Pancreas (tissue), 10 donors: ENCODE measurements at places on chromosomes 11 and 22.
A peak's percentile ranks its signal among the peaks of the same experiment; 100 is the strongest.

DNA sequence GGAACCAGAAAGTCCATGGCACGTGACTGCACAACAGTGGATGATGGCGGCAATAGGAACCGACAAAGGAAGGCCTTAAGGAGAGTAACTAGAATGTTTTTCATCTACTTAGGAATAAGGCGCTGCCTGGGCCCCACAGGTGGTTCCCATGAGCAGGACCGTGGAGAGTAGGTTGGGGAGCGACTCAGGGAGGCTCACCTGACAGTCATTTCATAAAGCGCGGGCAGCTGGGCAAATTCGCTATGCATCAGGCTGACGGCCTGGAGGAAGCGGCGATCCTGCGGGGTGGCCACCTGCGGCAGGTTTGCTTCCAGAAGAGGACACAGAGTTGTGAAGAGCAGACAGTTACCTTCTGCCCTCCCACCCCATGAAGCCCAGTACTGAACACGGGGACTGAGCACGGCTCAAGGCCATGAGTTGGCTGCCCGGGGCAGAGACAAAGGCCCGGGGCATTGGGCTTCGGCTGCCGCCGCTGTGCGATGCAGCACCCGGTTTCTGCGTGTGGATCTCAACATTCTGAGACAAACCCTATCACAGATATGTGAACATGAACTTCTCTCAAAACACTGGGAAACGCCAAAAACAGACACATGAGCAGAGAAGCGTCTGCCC lies 25.8 kb downstream of the HPS4 start:
- H3K4me1 ChIP-seq, result no peaks in the 10 kb centered on the region
- H3K36me3 ChIP-seq, result peaks cover 8% of the 10 kb centered on the region
- H3K27me3 ChIP-seq, result no peaks in the 10 kb centered on the region
- no peak overlapping the region for H3K4me3 ChIP-seq

GRCh38 chr11:43934601-43935423 lies 7.6 kb upstream of the C11orf96 start:
- no peaks in the 10 kb centered on the region for H3K4me1 ChIP-seq
- H3K4me3 ChIP-seq, result no peak overlapping the region
- no peaks in the 10 kb centered on the region for H3K36me3 ChIP-seq
- no peak for DNase-seq
- H3K27me3 ChIP-seq, result no peaks in the 10 kb centered on the region

- no peak overlapping the region for H3K27ac ChIP-seq
- peaks cover 12% of the 10 kb centered on the region for H3K4me1 ChIP-seq
- H3K27me3 ChIP-seq, result no peaks in the 10 kb centered on the region
- DNase-seq, result peak; percentile 45
Measured at GRCh38 chr11:2213890-2214526, 42.4 kb upstream of the TH start.

GRCh38 chr11:47361419-47361818 lies 8.9 kb upstream of the MYBPC3 start:
- no peak for DNase-seq
- no peak overlapping the region for H3K4me3 ChIP-seq
- H3K27ac ChIP-seq, result no peak overlapping the region
- no peaks in the 10 kb centered on the region for H3K27me3 ChIP-seq

- H3K36me3 ChIP-seq, result no peaks in the 10 kb centered on the region
- H3K4me3 ChIP-seq, result no peak overlapping the region
Measured at GRCh38 chr11:104136861-104137260, 27.1 kb downstream of the PDGFD start.

DNA sequence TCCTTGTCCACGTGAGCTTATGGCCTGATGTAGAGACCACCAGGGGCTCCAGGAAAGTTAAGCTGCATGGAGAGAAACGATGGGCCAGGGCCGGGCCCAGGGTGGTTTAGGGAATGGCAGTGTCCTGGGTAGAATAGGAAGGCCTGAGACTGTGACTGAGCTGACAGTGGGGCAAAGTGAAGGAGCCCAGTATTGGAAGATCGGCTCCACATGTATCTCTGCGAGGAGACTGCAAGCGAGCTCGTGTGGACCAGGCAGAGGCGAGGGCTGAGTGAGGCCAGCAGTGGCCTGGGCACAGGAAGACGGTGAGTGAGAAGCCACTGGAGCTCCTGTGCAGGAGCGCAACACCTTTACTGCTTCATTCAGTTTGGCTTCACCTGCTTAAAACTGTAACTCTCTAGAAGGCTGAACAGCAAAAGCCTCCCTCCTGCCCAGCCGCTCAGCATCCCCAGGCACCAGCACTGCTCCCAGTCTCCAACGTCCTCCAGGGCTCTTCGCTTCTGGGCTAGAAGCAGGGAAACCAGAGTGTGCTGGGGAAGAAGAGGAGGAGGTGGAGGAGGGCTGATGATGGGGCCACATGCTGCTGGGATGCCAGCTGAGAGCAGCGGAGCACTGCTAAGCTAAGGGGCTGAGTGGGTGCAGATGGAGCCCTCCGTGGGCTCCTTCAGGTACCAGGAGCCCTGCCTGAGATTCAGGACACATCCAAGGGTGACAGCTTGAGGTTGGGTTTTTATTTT lies 13.5 kb downstream of the TCIRG1 start:
- no peaks in the 10 kb centered on the region for H3K27me3 ChIP-seq
- H3K36me3 ChIP-seq, result peaks cover 41% of the 10 kb centered on the region

- H3K36me3 ChIP-seq, result no peaks in the 10 kb centered on the region
- DNase-seq, result no peak
- no peaks in the 10 kb centered on the region for H3K27me3 ChIP-seq
- H3K27ac ChIP-seq, result no peak overlapping the region
- H3K4me3 ChIP-seq, result no peak overlapping the region
Measured at GRCh38 chr11:134485316-134485715, 73.3 kb upstream of the B3GAT1 start.

DNA sequence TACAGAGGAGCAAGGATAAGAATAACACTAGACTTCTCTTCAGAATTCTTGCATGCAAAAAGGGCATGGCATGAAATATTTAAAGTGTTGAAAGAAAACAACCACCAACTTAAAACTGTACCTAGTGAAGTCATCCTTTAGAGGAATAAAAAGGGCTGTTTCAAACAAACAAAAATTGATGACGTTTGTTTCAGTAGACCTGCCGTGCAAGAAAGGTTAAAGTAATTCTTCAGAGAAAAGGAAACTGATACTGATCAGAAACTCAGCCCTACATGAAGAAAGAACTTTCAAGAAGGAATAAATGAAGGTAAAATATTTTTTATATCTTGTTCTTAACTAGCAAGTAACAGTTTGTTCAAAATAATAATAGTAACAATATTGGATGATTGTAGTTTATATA lies 27.5 kb downstream of the MRGPRX2 start:
- no peaks in the 10 kb centered on the region for H3K27me3 ChIP-seq
- no peaks in the 10 kb centered on the region for H3K36me3 ChIP-seq
- no peaks in the 10 kb centered on the region for H3K4me1 ChIP-seq
- DNase-seq, result no peak
- no peak overlapping the region for H3K27ac ChIP-seq

DNA sequence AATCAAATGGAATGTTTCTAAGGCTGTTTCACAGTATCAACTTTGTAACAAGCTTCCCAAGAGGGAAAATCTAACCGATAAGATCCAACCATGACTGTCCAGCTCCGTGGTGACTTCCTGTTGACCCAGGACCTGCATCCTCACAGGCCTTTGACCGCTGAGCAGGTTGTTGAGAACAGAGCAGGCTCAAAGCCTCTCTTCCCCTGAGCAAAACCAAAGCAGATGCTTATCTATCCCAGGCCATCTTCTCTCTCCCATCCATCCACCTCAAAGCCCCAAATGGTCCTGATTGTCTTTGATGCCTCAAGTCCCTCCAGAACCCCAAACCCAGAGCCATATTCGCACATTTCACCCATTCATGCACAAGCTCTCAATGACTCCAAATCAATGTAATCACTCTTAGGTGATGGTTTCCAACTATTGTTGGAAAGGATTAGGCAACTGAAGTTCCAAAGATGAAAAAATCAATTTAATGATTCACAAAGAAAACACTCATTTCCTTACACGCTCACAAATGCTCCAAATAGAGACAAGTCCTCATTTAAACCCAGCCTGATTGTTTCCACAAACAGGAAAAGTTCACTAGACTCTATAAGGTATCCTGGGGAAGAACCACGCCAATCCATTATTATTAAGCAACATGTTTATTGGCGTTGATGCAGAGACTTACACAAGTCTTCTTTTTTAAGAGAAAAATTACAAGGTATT lies 48.7 kb downstream of the C11orf58 start:
- no peak for DNase-seq
- no peak overlapping the region for H3K4me3 ChIP-seq
- H3K27me3 ChIP-seq, result no peaks in the 10 kb centered on the region
- H3K4me1 ChIP-seq, result no peaks in the 10 kb centered on the region

- no peaks in the 10 kb centered on the region for H3K36me3 ChIP-seq
- no peak overlapping the region for H3K4me3 ChIP-seq
- H3K27me3 ChIP-seq, result no peaks in the 10 kb centered on the region
- peak; percentile 58 for DNase-seq
- H3K4me1 ChIP-seq, result no peaks in the 10 kb centered on the region
- H3K27ac ChIP-seq, result no peak overlapping the region
Measured at GRCh38 chr22:32204040-32204855, 625 bp downstream of the RFPL2 start.

- H3K27ac ChIP-seq, result no peak overlapping the region
- no peaks in the 10 kb centered on the region for H3K4me1 ChIP-seq
- no peaks in the 10 kb centered on the region for H3K27me3 ChIP-seq
- no peaks in the 10 kb centered on the region for H3K36me3 ChIP-seq
Measured at GRCh38 chr11:2518111-2518982, 73.5 kb downstream of the KCNQ1 start.

DNA sequence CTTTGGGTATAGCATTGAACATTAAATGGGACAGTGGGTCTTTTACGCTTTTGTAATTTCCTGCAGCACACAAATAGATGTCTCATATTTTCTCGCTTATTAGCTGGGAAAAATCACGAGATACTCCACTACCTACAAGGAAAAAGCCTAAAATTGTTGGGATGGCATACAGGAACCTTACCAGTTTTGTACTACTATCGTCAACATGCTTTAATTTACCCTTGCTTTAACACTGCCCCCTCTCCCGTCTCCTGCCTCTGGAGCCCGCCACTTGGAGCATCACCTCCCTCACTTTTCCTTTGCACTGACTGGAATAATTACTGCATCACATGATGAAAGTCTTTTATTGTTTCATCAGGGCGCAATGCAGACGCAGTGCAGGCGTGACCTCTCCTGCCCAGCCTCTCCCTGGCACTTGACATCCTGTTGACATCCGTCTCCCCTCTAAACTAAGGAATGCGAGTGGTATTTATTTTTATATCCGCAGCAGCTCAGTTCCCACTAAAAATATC lies 1.0 kb upstream of the FNBP4 start:
- peak overlapping the region; percentile 98 for H3K27ac ChIP-seq
- H3K4me3 ChIP-seq, result peak overlapping the region; percentile 22

- no peak overlapping the region for H3K4me3 ChIP-seq
- no peak for DNase-seq
- no peaks in the 10 kb centered on the region for H3K36me3 ChIP-seq
- H3K27ac ChIP-seq, result no peak overlapping the region
- H3K27me3 ChIP-seq, result no peaks in the 10 kb centered on the region
Measured at GRCh38 chr11:35250621-35251020, 111.7 kb downstream of the CD44 start.
